CD4-positive, alpha-beta T cell treated with Interleukin-21 for 1 hour (primary cell): ENCODE measurements at places on chromosomes 1 and 21.

DNA sequence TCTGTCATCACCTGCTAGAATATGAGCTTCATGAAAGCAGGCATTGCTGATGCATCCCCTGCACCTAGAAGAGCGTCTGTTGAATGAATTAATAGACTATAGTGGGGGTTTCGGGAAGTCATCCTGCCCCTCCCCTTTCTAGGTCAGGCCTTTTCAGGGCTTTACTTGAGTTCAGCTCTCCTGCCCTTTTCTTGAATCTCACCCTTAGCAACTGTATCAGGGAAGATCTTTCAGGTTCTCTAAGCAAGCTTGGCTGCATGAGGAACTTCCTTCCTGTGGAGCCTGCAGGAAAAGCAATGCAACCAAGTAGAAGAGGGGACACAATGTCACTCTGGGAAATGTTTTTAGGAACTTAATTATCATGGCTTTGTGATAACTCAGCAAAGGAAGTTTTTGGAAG is 27.2 kb upstream of the KIAA0040 start:
- DNase-seq: no peak

DNA sequence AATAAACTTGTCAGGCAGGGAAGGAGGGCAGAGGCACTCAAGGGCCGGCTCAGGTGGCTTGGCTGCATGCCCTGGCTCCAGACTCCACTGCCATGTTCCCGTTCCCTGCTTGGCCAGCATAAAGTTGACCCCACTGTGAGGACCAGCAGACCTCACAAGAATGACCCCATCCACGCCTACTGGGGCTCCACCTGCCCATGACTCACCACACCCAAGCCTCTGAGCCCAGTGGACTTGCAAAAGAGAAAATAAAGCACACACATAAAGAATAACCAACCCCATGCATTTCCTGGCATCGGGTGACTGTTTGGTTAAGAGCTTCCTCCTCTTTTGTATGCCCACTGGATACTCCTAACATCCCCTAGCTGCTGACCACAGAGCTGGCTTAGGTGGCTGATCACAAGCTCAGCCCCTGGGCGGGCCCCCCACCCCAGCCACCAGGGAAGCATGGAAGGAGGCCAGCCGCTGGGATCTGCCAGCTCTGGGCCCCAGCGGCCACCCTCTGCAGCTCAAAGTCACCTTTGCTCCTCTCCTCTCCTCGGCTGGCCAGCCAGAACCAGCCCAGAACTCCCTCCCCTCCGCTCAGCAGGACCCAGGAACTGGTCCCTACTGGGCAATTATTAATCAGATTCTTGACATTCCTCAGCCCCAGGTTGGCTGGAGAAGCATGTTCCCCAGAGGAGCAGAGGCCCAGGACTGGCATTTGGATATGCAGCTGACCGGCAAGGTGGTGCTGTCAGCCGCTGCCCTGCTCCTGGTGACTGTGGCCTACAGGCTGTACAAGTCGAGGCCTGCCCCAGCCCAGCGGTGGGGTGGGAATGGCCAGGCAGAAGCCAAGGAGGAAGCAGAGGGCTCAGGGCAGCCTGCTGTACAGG is at the start of gene KLHDC7A:
TSS of gene KLHDC7A (plus strand) at position 616 of the 875 bp plus-strand sequence. CDS start at position 668, 52 bp downstream.
- DNase-seq: no peak

GRCh38 chr1:201759194-201759815 is 69.7 kb upstream of the IPO9 start:
- DNase-seq: no peak

DNA sequence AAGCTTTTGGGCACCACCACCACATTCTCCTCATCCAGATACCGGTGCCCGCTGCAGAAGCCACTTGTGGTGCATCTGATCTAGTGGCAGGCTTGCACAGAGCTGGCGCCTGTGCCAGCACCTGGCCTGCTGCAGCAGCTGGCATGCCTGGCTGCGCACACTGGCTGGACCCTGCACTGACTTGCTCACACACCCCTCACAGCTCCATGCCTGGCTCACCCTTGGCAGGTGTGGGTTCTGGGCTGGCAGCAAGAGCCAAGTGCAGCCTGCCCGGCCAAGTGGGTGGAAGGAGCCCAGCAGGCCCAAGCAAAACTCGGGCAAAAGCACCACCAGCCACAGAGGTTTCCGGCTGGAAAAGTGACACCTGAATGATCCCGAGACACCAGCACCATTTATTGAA is 315.7 kb upstream of the RRP15 start:
- DNase-seq: no peak

DNA sequence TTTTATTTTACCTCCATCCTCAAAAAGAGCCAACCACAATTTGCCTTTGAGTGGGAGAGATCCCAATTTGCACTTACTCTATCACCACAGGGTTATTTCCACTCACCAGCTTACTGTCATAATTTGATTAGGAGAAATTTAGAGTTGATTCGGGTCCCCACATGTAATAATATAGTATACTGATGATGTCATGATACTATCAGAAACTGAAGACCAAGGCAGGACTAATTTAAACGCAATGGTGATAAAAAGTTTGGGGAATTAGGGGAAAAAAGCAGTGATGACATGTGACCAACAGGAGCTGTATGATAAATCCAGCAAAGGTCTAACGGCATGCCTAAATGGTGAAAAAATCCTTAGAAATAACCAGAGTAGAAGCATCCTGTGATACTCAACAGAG is 54.4 kb downstream of the TRIM33 start:
- no peak for DNase-seq

- no peak for DNase-seq
These were observed 101.5 kb upstream of the RAB4A start for GRCh38 chr1:229169399-229169798.

GRCh38 chr1:56034847-56035481 is 544.4 kb downstream of the PLPP3 start:
- DNase-seq: no peak

- no peak for DNase-seq
These were observed 255.5 kb upstream of the SGIP1 start for GRCh38 chr1:66278260-66279021.

DNA sequence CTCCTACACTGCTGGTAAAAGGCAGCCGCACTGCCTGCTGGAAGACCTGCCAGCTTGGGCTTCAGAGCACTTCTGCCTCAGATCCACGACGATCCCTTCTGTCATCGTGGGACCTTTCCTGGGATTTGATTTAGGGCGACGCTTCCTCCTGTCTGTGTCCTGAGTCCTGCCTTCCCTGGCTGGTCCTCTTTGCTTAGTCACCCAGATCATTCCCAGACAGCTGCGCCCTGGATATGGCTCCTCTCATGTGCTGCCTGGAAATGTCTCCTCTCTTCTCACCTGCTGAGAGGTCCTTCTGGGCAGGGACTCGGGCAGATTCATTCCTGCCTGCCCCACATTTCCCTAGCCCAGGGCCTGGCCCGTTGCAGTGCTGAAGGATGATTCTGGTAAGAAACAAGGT is 72.4 kb upstream of the POU3F1 start:
- DNase-seq: no peak

GRCh38 chr1:113981962-113982931 is 3.0 kb downstream of the OLFML3 start:
- no peak for DNase-seq

GRCh38 chr1:231206856-231207255 is 34.2 kb upstream of the GNPAT start:
- DNase-seq: no peak

GRCh38 chr1:3312310-3312897 is 142.1 kb upstream of the ARHGEF16 start:
- no peak for DNase-seq

DNA sequence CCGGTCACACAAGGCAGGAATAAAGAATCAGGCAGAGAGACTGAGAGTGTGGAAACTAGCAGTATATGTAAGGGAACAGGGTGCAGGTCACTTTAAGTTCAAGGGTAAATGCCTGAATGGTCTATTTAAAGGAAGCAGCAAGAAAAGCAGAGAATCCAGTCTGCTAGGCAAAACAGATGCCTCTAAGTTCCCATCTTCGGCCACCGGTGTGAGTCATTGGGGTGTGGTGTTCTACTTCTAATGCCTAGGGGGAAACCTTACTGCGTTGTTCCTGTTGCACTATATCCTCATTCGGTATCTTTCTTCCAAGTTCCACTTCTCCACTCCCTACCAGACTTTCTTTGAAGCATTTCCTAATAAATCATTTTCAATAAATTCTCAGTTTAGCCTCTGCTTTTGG is 259.9 kb downstream of the HHIPL2 start:
- peak; percentile 5 for DNase-seq

DNA sequence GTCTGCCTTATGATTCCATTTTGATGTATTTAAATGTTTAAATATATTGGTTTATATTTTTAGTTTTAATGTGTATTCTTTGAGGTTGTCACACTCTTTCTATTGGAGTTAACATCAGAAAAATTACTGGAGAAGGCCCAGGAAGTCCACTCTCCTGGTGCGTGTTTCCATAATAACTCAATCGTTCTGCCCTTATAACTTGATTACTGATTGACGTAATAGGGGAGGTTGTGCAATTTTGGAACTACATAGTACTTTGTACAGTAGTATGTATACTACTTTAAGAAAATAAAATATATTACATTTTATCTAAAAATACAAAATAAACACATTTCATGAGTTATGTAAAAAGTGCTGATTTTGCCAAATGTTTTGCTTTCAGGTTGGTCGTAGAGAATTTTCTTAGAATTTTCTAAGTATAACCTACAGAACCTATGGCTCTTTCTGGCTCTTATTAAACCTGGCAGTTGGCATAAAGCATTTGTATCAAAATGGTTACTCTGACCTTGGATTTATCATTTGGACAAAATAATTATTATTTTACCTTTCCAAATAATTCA is 5.7 kb downstream of the PLA2G4A start:
- no peak for DNase-seq

- no peak for DNase-seq
These were observed 114.5 kb downstream of the LRRC40 start for GRCh38 chr1:70090875-70091274.

GRCh38 chr1:204572923-204573922 is 57.0 kb downstream of the MDM4 start:
- no peak for DNase-seq

DNA sequence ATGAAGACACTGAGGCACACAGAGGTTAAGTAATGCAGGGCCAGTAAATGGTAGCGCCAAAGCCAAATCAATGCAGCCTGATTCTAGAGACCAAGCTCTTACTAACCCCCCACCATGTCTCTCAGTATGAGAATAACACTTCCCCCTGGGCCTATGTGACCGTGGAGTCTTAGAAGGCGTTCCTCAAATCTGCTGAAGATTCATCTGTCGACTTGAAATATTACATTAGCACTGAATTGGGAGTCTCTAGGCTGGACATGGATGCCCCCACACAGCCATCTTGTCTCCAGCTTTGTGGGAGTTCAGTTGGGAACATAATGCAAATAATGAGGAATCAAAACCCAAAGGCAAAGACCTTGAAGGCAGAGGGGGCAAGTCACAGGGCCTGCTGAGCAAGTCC is 117.9 kb upstream of the HMGB4 start:
- DNase-seq: no peak

DNA sequence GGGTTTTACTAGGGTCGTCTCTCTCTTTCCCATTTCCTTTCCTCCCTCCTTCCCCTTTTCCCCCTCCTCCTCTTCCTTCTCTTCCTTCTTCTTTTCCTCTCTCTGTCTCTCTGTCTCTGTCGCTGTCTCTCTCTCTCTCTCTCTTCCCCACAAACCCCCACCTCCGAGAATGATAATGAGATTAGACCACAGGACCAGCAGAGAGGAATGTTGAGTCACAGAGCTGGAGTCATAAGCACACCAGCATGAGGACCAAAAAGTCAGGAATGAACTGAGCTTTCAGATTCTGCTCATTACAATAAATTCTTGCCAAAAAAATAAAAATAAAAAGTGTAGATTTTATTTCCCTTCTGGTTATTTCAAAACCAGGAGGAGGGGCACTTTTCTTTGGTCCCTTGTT is 377.4 kb downstream of the LTN1 start:
- DNase-seq: no peak

- peak; percentile 36 for DNase-seq
These were observed 55.0 kb upstream of the PAX7 start for GRCh38 chr1:18575620-18576019.

DNA sequence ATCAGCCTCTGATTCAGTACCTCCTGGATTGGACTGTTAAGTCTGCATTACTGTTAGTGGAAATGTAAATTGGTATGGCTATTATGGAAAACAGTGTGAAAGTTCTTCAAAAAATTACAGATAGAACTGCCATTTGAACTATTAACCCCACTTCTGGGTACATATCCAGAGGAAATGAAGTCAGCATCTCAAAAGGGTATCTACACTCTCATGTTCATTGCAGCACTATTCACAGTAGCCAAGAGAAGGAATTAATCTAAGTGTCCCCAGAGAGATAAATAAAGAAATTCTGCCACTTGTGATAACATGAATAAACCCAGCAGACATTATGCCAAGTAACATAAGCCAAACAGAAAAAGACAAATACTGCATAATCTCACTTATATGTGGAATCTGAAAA is 676.0 kb downstream of the PLA2G4A start:
- DNase-seq: no peak

DNA sequence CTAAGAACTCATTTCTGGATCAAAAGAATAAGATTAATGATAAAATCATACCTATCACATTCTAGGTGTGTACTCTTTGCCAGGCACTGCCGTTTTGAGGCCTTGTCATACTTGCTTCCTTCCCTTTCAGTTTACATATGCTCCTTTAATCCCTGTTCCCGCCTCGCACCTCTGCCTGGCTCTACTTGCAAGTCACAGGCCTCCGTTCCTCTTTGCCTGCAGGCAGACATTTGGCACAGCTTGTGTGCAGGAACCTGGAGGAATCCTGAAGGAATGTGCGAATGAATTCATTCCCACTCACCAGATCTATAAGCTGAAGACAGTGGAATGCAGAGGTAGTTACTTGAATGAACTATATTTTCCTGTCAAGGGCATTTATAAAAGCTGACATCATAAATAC is 13.8 kb downstream of the WLS start:
- DNase-seq: no peak

DNA sequence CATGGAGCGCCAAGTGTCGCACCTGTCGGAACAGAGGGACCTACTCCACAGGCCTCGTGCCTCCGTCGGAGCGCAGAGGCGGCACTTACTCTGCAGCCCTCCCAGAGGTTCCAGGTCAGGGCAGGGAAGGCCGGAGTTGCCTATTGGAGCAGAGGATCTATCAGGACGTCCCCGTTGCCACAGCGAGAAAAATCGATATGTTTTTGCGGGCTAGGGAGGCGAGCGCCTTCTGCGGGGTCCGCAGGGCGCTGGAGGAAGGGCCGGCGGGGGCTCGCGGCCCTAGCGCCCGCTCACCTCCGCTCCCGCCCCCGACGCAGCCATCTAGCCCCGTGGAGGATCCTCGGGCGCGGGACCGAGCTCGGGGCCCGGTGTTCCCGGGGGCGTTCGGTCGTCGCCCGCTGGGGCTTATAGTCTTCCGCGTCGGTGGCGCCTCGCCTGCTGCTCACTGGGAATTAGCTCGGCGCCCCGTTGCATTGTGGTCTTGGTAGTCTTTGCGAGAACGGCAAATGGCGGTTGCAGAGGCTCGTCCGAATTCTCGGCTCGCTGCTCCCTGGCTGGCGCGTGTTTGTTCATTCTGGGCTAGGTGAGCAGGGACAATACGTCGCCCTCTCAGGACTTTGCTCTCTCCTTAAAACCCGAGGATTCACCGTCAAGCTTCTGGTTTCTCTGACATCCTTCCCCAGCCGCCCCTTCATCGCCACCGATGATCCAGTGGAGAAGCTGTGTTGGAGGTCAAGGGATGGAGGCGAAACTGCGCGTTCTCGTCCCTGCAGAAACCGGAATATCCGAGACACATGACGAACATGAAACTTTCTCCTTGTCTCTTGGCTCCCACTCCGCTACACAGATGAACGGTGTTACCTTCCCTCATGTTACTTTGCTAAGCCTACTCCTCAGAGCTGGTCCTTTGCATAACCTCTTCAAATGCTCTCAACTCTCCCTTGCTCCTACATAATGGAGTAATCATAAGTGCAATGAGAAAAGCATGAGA is at the start of gene JTB:
TSS of gene JTB (minus strand) at position 425 of the 991 bp plus-strand sequence. CDS start at position 3, 422 bp downstream.
- peak; percentile 87 for DNase-seq
